ENCODE measurements at places on chromosomes 7 and 10.

DNA sequence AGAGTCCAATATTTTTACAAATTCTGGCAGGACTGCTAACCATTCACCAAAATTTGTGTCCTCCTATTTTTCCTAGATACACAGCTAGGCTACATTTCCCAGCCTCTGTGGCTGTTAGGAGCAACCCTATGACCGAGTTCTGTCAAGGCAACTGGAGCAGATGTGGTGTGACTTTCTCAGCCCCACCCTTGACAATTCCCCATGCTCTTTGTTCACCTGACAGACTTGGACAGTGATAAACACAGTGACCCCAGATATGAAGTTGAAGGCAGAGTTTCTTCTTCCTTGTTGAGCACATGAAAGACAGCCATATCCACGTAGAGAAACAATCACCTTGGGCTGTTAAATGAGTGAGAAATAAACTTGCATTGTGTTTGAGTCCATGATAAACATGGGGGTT is 1162.1 kb downstream of the SORCS3 start:
- no peak for DNase-seq

- DNase-seq: no peak
Observed at GRCh38 chr7:37394158-37394557, 54.5 kb downstream of the ELMO1 start.

DNA sequence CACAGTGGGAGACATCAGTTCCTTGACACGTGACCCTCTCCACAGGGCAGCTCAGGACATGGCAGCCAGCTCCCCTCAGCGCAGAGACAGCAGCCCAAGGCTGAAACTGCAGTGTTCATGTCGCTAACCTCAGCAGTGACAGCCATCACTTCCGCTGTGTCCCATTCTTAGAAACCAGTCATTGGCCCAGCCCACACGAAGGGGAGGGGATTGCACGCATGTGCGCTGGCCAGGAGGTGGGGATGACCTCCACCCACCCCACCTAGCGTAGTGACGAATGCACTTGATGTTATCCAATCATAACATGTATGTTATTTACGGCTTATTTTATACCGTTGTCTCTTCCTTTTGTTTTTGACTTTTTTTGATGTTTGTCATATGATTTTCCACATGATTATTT is 36.9 kb upstream of the EGFR start:
- no peak for DNase-seq

DNA sequence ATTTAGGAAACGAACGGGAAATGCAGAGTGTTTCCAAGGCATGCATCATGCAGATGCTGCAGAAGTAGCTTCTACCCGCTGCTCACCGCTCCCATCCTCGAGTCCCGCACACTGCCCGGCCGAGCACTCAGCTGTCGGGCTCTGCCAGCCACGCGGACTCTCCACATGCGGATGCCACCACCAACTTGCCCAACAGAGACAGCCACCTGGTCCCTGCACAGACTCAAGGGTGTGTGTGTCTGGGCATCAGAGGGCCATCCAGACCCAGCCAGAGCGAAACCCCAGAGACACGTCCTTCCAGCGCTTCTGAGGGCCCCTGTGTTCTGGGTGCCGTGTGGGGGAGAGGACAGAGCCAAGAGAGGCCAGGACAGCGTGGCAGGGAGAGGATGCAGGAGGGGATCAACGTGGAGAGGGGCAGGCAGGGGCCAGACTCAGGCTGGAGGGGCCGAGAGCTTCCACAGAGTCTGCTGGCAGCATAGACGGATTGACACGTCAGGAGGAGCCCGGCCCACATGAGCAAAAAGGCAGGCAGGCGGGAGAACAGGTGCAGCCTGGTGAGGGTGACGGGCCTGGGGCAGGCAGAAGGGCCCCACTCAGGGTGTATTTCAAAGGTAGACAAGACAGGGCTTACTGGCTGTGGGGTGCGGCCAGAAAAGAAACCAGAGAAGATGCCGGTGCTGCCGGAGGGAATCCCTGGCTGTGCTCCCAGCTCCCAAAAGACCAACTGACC is 18.3 kb downstream of the GPER1 start:
- DNase-seq: no peak

GRCh38 chr10:1380088-1380671 is 324.0 kb downstream of the WDR37 start:
- no peak for DNase-seq

- no peak for DNase-seq
Observed at GRCh38 chr10:8910314-8910713, 855.8 kb downstream of the GATA3 start.

GRCh38 chr10:24513155-24513554 is 210.5 kb downstream of the ARHGAP21 start:
- peak; percentile 22 for DNase-seq

GRCh38 chr7:157208571-157209413 is 70.1 kb downstream of the UBE3C start:
- DNase-seq: no peak

- peak; percentile 46 for DNase-seq
Observed at GRCh38 chr7:16295558-16295957, 125.8 kb downstream of the CRPPA start.

- DNase-seq: no peak
Observed at GRCh38 chr10:109895095-109895818, 28.1 kb downstream of the XPNPEP1 start.

- DNase-seq: no peak
Observed at GRCh38 chr7:156665101-156665500, 24.5 kb downstream of the RNF32 start.

DNA sequence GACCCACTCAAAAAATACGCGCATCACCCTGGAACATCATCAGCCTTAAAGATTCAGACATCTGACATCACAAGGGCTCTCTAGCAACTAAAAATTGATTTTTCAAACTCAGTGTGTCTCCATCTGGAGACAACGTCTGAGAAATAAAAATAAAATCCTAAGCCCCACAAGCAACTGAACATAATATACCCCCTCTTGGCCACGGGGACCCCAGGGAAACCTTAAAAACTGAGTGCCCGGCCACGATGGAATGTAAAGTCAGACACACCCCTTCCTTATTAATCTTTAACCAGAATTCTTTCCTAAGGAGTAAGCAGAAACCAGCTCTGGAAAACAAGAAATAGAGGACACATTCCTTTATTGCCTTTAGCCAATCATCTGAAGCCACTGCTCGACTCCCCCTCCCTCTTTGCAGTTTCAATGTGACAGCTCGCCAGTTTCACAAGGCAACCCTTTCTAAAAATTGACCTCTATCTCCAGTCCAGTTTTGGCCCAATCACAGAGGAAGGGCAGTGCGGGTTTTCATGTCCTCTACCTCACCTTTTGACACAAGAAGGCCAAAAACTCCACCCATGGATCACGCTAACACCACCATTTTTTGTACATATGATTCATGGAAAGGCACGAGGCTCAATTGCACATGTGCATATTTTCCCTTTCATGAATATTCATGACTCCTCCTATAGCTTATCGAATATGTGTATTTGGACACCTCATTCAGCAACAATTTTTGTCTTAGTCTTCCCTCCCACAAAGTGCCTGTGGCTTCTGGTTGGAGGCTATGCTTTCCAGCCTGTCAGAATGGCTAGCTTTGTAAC is 24.2 kb downstream of the IFIT3 start:
- peak; percentile 92 for DNase-seq

- DNase-seq: no peak
Observed at GRCh38 chr10:54843085-54843646, 42.1 kb upstream of the PCDH15 start.

DNA sequence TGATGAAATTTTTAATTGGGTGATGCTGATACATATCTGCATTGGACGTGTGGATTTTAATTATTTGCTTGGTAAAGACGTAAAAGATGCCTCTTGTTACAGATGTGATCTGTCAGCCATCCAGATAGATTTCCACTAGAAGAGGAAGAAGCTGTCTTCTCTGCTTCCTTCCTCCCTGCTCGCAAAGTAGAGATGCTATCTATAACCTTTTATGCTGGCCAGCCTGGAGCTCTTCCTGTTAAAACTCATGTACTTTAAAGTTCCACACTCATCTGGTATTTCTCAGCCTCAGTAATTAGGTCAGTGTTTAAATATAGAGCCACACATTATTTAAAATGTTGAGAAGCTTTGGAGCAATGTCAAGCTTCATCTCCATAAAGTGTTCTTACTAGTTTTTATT is 51.2 kb upstream of the TMEM229A start:
- no peak for DNase-seq

DNA sequence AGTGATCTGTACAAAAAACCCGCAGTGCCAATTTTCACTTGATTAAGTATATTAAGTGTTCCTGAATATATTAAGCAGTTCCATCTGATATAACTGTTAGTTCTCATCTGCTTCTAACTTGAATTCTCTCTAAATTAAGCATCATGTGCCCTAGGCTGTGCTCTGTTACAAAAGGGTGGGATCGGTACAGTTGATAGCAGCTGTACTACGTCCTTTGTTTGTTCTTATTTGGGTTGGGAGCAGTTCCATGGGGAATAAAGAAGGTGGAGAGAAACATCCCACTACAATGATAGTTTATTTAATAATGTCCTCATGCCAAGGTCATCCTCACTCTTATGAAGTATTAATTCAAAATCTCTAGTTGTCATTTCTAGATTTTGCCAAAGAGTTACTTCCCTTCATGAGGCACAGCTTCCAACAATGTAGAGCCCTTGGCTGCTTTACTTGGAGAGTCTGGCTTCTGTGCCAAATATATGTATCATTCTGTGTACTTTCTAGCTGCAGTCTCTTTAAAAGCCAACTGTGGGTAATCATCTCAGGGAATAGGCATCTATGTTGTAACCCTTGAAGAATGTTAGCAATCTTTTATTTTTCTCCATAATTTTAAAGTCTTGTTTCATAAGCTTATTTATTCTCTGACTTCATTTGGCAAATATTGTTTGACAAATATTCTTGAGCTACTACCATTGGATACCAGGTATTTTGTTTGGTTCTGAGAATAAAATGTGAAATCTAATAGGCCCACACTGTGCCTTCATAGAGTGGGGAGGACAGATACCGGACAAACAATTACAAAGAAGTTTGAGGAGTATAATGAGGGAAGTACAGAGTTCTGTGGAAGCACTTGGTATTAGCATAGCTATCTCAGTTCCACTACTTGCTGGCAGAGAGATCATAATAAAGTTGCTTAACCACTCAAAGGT is 22.4 kb upstream of the AHR start:
- DNase-seq: peak; percentile 52

DNA sequence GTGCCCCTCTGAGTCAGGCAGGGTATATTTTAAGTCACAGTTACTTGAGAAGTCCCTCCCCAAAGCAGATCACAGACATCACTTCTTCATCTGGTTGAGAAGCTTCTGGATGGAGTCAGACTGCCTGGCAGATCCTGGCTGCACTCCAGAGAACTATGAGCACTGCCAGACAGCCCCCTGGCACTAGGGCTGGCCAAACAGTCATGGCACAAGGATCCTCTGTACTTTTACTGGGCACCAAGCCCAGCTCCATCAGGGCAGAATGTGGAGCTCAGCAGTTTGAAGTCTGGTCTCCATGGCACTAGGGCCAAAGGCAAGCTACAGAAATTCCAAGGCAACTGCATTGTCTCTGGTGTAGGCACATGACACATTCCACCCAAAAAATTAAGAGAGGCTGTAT is 162.1 kb downstream of the NRG3 start:
- DNase-seq: no peak

DNA sequence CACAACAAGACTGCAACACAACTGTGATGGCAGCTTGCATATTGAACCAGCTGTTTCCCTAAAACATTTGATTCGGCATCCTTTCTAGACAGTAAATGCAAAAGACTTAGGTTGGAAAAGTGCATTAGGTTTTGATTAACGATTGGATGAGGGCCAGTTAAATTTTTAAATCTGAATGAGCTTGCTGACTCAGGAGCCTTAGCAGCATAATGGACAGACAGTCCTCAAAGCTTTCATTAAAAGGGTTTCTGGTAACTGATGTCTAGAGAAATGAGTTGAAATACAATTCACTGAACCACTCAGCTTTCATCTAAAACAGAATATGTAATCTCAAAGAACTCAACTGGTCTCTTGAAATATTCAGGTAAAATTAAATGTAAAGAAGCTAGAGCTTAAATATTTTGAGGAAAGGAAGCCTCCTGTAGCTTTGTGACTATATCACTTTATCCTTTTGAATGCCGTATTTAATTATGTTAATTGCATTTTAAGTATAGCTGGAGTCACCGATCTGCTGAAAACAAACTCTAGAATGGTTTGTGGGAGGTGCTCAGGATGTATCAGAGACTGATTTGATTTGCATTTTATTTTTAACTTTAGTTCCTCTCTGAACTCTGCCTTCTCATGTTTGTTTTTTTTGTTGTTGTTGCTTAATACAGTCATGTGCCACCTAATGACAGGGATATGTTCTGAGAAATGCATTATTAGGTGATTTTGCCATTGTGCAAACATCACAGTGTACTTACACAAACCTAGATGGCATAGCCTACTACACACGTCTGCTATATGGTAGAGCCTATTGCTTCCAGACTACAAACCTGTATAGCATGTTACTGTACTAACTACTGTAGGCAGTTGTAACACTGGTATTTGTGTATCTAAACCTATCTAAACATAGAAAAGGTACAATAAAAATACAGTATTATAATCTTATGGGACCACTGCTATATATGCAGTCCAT is 29.2 kb upstream of the ATRNL1 start:
- no peak for DNase-seq

- DNase-seq: no peak
Observed at GRCh38 chr10:70503776-70504175, 25.2 kb downstream of the PALD1 start.

GRCh38 chr7:26910221-26910620 is 45.8 kb upstream of the SKAP2 start:
- peak; percentile 64 for DNase-seq

DNA sequence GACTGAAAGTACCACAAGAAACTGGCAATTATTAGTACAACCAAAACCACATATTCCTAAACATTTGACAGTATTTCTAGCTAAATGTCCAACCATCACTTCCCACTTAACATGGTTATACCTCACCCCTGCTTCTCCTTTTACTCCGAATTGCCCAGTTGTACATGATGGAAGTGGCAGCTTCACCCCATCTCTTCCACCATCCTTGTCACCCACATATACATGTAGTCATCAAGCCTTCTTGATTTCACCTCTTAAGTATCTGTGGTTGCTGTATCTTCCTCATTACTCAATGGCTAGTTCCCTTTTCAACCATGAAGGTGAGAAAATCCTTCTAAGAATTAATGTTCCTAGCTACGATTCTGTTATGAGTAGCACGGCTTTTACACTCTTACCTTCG is 388.2 kb downstream of the CALN1 start:
- no peak for DNase-seq

DNA sequence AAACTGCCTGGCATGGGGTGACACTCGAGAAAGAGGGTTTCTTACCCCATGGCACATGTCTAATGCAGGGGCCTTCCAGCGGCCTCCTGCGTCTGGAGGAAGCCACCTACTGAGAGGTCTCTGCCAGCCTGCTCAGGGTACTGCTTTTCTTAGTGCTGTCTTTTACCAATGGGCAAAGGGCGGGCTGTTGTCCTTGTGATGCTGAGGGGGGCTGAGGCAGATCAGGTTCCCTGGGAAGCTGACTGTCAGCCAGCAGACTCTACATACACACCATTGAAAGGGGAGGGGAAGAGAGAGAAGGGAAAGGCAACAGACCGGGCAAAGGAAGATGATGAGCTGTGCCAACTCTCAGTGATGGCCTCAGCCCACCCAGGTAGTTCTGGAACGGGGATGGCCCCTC is 48.7 kb downstream of the COL13A1 start:
- no peak for DNase-seq

- no peak for DNase-seq
Observed at GRCh38 chr7:34672430-34672829, 14.4 kb downstream of the NPSR1 start.

Measured in SJSA1 (cell line).